Prostate gland (tissue), 2 donors: ENCODE measurements at places on chromosomes 16 and 17. TPM values are rescaled to one million over a fixed set of nuclear protein-coding genes. Genes with fewer than 3 reads are reported as not detected.

Gene IFI35
- total RNA-seq, result 40.1 TPM

Gene ARL5C
- total RNA-seq, result not detected

Gene NPIPB8
- 6.0 TPM for total RNA-seq

Gene TSPAN10
- 2.9 TPM for total RNA-seq

Gene SPATA32
- total RNA-seq, result 3.2 TPM

Gene PIK3R5
- 3.2 TPM for total RNA-seq

Gene CRISPLD2
- 226 TPM for total RNA-seq

Gene CES1
- 16.0 TPM for total RNA-seq

Gene USP43
- 28.2 TPM for total RNA-seq

Gene ABAT
- total RNA-seq, result 74.7 TPM

Gene DNAAF1
- total RNA-seq, result 8.2 TPM

Gene TPPP3
- total RNA-seq, result 3.4 TPM

Gene RAB37
- total RNA-seq, result 1.6 TPM

Gene RSL1D1
- 100 TPM for total RNA-seq

Gene NRN1L
- total RNA-seq, result 4.0 TPM

Gene ABCC6
- total RNA-seq, result 15.2 TPM

Gene PLA2G10
- not detected for total RNA-seq

Gene TNFRSF17
- total RNA-seq, result not detected

Gene CCT6B
- total RNA-seq, result 11.9 TPM

Gene SARM1
- 20.6 TPM for total RNA-seq

Gene ZDHHC1
- total RNA-seq, result 69.8 TPM

Gene VAT1L
- 0.05 TPM for total RNA-seq

Gene CHRNE
- 1.0 TPM for total RNA-seq

Gene TRIM72
- 3.9 TPM for total RNA-seq

Gene MMD
- total RNA-seq, result 8.7 TPM
